D721Med (cell line): ENCODE measurements at places on chromosomes 7 and 10.

GRCh38 chr7:112669306-112669705, 120.9 kb downstream of the TMEM168 start:
- DNase-seq = no peak

DNA sequence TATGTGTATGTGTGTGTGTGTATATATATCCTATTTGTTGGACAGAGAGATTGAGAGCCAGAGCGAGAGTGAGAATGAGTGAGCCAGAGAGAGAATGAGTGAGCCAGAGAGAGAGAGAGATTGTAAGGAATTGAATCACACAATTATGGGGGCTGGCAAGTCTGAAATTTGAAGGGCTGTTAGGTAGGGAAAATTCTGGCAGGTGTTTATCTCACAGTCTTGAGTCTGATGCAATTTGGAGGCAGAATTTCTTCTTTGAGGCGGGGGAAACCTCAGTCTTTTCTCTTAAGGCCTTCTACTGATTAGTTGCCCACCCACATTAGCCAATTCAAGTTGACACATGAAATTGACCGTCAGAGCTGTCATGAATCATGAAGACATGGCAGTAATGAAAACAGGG, 41.0 kb upstream of the WASL start:
- DNase-seq = no peak

GRCh38 chr10:70457759-70458305, 16.4 kb upstream of the NODAL start:
- DNase-seq = no peak

DNA sequence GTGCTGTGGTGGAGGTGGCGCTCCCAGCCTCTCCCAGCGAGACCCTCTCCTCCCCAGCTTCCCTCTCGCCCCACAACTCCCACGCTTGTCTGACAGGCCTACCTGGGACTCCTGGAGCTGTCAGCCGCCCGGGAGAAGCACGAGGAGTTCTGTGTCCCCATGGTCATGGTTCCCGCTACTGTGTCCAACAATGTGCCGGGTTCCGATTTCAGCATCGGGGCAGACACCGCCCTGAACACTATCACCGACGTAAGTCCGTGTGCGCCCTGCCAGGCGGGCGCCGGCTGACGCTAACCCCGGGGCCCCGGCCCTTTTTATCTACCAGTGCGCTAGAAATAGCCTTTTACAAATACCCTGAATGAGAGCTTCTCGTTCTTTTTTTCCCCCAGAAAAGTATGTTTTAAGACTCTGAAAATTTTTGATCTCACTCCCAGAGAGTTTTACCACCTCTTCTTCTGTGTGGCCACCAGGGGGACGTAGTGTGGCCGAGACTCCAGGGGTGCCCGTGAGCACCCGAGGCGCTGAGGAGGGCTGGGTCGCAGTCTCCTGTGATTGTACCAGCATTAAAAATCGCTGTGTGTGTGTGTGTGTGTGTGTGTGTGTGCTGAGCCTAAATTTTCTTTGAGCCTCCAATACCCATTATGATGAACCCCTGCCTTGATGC, 52.6 kb downstream of the PFKP start:
- DNase-seq = no peak

DNA sequence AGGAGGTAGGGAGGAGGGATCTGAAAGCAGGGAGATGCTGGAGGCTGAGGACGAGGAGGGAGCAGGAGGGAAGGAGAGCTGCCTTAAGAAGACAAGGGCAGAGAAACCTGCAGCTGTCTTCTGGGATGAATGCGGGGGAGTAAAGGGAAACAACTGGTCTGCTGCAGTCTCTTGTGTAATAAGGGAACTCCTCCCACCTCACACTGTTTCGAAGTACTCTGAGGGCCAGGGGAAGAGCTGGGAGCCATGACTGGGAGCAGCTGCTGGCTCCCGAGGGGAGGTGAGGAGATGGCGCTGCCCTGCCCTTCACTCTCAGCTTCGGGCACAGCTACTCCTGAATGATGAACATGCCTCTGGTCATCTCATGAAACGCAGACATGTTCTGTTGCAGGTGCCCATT, 65.1 kb downstream of the CLEC2L start:
- DNase-seq = no peak

DNA sequence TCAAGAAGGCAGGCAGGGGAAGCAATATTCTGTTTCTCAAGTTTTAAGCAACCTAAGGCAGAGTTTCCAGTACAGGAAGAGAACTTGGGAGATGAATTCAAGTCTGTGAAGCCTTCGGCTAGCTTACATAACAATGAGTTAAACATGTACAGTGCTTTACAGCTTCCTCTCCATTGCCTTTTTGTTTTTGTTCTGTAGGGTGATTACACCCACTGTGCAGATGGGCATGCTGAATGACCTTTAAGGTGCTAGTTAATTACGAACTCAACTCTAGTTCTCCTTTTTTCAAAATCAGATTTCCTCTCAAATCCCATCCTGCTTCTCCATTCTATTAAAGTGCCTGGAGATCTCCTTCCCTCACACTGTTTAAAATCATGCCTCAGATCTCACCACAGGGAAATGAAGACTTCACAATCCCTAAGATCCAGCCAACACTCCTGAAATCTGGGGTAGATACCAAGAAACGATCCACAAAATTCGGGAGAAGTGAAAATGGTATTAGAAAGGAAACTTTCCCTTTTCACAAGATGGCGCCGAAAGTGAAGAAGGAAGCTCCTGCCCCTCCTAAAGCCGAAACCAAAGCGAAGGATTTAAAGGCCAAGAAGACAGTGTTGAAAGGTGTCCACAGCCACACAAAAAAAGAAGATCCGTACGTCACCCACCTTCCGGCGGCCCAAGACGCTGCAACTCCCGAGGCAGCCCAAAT, 16.8 kb upstream of the MSMB start:
- DNase-seq = no peak
